ENCODE measurements at places on chromosomes 2 and 18.

DNA sequence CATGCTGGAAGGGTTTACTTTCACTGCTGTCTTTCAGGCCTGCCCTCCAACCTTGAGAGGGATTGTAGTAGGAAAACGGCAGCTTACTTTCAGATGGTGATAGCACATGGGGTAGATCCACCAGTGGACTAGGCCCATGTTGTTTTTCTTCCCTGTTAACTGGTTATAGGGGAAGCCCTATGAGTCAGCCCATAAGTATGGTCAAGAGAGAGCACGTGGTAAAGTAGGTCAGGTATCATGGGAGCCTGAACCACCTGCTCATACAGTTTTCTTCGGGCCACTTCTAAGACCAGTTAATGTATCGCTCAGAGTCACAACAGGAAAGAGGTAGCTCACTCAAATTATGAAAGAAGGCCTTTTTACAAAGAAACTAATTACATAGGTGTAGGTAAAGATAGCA lies 33.0 kb downstream of the PDK1 start:
- no peak for DNase-seq

GRCh38 chr2:73736855-73737779 lies at the start of gene TPRKB:
Gene TPRKB (minus strand): TSS chr2:73737345. CDS start chr2:73734569, 2,776 bp downstream.
- DNase-seq = peak; percentile 98

GRCh38 chr2:105403783-105404698 lies 5.2 kb upstream of the FHL2 start:
- no peak for DNase-seq

DNA sequence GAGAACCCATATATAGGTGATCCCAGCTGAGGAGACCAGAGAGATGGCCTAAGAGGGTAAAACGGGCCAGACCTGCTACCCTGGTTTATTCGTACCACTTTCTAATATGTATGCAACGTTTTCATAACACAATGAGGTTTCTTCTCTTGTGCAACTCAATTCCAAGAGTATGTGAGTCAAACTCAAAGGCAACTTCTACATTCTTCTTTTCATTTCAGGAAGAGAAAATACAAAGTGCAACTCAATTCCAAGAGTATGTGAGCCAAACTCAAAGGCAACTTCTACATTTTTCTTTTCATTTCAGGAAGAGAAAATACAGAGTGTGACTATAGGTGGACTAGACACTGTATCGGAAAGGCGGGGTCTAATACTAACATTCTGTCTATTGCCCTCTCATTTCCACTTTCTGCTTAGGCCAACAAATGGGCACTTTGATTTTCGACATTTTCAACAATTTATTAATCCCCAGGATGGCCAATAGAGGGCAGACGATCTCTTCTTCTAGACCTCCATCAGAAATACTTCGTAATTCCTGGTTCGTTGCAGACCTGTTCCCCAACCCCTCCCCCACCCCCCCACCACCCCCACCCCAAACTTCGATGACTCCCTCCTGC lies 3.7 kb upstream of the CRIM1 start:
- no peak for DNase-seq

- no peak for DNase-seq
Measured at GRCh38 chr2:20669562-20670314, 2.8 kb downstream of the GDF7 start.

DNA sequence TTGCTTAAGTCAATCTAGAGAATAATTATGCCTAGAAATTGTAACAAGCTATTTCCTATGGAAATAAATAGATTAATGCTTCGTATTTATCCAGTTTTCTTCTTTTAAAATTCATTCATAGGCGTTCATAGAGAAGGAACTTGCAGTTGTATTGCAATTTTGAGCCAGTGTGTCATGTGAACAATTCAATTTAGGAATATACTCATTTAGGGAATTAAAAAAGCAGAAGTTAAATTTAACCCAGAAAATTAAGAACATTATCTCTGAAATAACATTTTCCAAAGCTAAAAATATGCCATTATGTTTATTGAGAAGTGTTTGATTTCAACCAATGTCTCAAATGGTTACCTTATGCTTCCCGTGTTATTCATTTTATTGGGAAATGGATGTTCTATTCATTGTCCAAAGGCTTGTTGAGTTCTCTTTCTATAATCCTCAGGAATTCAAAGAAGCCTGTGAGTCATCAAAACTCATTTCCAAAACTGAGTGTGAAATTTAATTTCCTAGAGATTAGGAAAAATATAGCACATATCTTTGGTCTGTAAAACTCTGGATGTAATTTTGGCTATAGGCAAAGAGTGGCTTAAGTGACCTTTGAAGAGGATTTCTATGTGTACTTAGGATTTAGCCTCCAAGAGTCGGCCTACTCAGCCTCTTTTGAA lies 99.7 kb downstream of the SLC8A1 start:
- no peak for DNase-seq
